D721Med (cell line): ENCODE measurements at places on chromosomes 16 and 17.
A peak's percentile ranks its signal among the peaks of the same experiment; 100 is the strongest.

GRCh38 chr17:79087428-79088143 lies 13.0 kb downstream of the ENGASE start:
- DNase-seq: peak; percentile 96

GRCh38 chr17:37708008-37708615 lies 36.7 kb downstream of the HNF1B start:
- DNase-seq: no peak

DNA sequence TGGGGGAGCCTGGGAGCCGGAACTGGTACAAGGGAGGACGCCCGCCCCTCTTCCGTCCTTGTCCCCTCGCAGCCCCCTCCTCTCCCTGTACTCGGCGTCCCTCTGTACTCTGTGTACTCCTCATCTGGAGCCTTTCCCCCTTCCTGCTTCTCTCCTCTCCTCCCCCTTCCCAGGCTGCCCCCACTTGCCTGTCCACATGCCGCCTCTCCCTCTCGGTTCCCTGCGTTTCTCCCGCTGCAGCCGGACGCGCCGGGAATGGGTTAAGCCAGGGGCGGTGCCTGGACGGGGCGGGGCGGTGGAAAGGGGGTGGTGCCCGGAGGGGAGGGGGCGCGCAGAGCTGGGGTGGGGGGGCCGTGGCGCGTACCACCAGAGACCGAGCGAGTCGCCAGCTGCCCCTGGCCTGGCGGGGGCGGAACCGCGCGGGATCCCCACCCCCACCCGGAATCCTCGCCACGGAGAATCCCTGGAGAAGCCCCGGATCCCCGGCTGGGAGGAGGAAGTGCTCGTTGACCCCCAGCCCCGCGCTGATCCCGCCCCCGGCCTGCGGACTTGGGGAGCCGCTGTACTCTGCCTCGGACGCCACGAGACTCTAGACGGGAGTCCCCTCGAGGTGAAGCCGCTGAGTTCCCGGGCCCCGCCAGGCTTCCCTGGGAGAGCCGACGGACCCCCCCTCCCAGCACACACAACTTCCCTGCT lies 22.6 kb downstream of the GJD3 start:
- peak; percentile 76 for DNase-seq

DNA sequence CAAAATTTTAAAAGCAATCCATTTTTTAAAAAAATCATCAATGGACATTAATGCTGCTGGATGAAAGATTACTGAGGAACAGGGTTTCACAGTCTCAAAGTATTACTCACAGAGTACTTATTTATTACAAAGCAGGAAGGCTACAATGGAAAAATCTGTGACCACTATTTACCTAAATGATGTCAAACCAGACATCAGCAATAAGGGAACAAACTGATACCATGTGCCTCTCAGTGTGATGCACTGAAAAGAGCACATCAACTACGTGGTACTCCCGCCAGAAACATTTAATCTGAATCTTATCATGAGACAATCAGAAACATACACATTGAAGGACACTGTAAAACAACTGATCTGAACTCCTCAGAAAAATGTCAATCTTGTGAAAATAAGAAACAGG lies 124.2 kb downstream of the PARN start:
- DNase-seq: no peak

DNA sequence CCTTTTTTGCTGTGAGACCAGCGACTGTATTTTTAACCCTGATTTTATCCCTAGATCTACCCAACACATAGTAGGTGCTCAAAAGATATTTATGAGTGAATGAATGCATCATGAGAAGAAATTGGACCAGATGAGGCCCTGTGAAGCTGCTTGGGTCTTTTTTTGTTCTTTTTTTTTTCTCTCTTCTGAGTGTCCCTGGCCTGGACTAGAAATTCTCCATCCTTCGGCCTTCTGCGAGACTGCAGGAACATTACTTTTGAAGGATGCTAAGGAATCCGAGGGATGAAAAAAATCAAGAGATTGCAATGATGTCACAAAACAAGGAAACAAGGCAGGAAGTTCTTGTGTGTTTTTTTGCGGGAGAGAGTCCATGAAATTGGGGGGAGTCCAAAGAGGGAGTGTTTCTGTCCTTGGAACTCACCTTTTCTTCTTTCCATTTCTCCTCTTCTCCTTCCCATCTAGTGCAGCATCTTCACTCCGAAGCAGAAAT lies 560 bp upstream of the RUSF1 start:
- no peak for DNase-seq

DNA sequence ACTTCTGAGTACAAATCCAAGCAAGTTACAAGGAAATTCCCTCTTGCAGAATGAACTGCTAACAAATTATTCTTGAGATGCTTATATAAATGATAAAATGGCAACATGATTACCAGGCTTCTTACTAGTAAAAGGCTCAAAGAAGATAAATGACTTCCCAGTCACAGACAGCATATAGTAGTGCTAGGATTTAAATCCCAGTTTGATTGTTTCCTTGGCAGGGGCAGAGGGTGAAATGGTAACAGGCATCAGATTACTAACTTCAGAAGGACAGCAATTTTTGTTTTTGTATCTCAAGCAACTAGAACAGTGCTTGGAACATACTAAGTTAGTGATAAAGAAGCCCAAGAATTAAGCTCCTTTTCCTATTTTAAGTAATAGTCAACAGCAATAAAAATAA lies 102.8 kb downstream of the SSH2 start:
- DNase-seq: no peak

DNA sequence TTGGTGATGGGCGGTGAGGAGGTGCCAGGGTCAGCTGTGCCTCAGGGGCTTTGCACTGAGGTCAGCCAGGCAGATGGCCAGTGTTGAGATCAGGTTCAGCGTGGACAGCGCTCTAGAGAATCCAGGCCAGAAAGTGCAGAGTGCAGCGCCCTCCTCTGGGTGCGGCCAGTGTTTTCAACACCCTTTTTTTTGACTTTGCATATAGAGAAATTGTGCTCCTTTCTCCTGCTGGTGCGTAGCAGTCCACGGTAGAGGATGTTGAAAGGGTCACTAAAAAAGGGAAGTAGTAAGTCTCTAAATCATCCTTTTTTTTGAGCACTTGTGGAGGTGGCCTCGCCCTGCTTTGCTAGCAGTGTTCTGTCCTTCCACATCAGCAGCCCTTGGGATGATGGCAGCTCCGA lies 53.9 kb downstream of the BANP start:
- no peak for DNase-seq

DNA sequence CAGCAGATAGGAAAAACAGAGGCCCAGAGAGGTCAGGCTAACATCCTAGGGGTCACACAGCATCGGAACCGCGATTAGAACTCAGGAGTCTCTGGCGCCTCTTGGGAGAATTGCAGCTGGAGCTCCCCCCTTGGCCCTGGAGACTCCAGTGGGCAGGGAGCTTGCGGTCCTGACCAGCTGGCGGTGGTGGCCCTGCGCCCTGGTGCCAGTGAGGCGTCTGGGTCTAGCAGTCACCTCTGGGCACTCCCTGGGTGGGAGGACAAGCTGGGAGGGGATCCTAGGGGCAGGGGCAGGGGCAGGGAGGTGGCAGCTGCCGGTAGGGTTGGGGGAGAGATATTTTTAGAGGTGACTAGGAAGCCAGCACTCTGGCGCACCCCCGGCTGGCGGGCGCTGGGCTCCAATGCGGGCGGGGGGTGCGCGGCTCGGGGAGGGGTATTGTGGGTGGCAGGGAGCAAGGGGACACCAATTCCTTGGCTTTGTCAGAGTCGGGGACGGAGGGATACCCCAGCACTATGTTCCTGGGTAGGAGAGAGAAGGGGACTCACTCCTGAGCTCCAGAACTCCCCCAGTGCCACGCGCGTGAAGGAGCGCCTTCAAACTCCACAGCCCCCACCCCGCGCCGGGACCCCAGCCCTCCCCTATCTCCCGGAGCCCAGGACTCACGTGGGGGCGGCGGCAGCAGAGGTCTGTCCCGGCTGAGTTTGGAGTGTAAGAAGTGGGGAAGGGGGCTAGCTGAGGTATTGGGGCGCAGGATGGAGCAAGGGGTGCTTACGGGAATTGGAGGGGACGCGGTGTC lies 584 bp downstream of the PHOSPHO1 start:
- no peak for DNase-seq

DNA sequence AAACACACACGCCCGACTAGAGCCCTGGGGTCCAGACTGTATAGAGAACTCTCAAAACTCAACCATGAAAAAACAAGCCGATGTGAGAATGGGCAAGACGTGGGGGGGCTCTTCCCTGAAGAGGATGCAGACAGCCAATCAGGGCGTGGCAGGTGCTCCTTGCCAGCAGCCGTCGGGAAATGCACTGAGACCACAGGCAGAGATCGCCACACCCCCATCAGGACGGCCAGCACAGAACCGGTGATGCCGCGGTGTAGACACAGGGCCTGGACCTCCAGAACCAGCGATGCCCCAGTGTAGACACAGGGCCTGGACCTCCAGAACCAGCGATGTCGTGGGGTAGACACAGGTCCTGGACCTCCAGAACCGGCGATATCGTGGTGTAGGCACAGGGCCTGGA lies 169.2 kb downstream of the LAT start:
- no peak for DNase-seq

- DNase-seq: no peak
Measured at GRCh38 chr17:79989106-79989835, 46.4 kb downstream of the TBC1D16 start.

- DNase-seq: no peak
Measured at GRCh38 chr16:82146556-82146955, 23.5 kb downstream of the MPHOSPH6 start.

DNA sequence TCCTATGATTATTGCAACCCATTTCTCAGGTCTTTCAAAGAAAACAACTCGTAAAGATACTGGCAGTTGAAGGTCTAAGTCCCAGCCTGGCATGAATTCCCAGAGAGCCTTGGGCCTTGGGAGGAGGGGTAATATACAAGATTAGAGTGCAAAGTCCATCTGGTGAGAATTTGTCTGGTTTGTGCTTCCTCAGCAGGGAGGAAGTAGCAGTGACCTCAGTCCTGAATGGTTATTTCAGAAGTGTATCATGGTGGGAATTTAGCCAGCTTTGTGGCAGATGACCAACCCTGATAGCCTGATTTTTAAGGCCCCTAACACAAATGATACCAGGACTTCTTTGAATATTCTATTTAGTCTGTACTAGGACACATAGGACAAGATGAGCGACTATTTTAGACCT lies 151.2 kb upstream of the TBX2 start:
- no peak for DNase-seq

DNA sequence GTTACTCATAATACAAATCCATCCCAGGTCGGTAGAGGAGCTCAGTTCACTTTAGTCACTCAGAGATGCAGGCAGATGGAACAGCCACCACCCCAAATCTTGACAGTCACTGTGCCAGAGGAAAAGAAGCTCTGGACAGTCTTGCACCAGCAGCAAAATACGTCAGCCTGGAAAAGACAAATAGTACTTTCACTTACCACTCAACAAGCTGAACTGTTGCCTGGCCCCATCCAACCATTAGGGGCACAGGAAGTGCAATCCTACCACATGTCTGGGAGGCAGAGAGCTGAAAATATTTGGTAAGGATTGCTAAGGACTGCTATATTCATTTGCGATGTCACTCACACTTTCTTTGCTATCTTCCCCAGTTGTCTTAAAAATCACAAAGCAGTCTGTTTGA lies 239.1 kb upstream of the TOX3 start:
- no peak for DNase-seq
